Dorsolateral prefrontal cortex (tissue), 122 donors: ENCODE measurements at places on chromosomes 7 and 10. TPM values are rescaled to one million over a fixed set of nuclear protein-coding genes. Genes with fewer than 3 reads are reported as not detected.

SORBS1 gene
- total RNA-seq: 346 TPM

- DNase-seq: no peak
These were observed 24.3 kb downstream of the KIF5B start for GRCh38 chr10:32031920-32032319.

HOXA7 gene
- total RNA-seq: not detected

OR2A42 gene
- not detected for total RNA-seq

- no peak for DNase-seq
These were observed 3.1 kb downstream of the PLAU start for GRCh38 chr10:73914036-73914435.

- DNase-seq: no peak
These were observed 314.4 kb upstream of the BMPER start for GRCh38 chr7:33590916-33591315.

DNA sequence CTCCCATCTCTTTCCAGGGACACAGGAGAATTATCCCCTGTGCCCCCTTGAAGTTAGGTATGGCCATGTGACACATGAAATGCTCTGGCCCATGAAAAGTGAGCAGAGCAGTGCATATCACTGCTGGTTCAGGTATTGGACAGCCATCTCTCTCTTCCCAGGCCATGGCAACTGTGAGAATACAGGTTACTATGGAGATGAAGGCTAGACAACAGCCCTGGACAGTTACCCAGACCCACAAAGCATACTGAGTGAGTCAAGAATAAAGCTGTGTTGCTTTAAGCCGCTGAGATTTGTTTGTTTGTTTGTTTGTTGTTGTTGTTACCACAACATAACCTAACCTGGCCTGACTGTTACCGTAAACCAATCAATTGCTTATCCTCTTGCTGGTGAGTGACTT is 722.3 kb downstream of the KCNMA1 start:
- DNase-seq: no peak

GRCh38 chr7:100895701-100895955 is at the start of gene ACHE:
Gene ACHE, minus strand, starts transcription at chr7:100895888. Its CDS starts 1,656 bp downstream, at chr7:100894232.
- DNase-seq: no peak

PHYHIPL gene
- 149 TPM for total RNA-seq

DNA sequence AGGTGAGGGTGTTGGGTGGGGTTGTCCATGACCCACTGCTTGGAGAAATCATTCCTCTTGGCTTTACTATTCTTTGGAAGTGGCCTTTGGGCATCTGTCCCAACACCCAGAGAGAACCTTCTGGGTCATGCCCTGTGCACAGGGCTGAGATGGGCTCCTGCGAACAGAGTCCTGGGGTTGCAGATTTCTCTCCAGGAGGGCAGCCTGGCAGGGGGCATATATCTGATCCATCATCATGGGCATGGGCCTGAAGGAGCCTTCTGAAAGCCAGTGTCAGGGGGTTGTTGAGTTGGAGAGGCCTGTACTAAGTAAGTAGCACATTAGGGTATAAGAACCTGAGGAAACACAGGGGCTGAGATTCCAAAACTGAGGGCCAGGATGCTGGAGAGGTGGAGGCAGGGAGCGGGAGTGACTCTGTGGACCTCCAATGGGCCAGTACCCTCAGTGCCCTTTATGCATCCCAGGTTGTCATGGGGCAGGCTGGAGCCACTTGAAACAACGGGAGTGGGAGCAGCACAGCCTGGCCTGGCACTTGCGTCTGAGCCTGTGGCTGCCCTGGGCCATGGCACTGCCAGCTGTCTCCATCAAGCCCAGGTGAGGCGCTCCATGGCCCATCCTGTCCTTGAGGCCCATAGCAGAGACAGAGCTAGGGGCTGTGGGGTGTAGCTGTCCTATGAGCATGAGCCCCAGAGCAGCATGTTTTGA is 203.7 kb downstream of the GRID1 start:
- peak; percentile 33 for DNase-seq

DNA sequence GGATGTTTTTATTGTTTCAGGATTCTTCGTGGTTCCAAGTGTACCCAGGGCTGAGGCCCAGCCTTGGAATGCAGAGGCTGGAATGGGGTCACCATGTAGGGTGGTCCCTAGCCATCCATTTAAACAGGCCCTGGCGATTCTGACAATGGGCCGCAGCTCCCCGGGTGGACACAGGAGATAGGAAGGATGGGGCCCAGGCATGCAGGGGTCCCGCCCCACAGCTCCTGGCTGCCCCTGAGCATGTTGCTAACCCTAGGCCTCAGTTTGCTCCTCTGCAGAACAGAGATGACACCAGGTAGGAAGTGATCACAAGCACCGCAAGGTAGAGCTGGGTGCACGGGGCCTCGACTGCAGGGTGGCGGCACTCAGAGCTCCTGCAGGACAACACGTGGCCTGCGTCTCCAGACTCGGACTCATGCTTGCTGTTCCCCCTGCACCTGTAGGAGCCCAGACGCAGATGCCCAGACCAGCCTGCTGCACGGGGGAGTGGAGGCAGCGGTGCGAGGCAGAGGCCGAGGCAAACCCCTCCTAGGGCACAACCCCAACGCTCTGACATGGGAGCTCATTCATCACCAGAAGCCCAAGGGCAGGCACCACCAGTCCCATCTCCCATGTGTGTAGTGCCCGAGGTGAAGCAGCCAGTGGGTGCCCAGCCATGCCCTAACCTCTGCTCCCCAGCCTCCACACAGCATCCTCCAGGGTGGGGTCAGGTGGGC is 25.5 kb downstream of the VIPR2 start:
- no peak for DNase-seq

DNA sequence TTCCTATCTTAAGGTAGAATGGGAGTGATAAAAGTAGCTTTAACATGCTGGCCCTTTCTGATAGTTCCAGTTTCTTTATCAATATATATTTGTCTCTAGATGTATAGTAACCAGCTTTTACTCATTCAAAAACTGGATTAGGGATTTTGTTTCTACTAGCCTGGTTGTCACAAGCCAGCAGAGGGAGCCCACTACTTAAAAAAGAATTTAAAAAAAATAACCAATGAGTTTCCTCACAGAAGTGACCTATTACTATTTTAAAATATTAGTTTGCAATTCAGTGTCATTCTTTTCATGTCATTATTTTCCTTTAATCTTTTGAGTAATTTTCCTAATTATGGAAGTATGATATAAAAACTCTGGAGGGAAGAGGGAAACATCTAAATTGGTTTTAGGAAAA is 142.1 kb downstream of the PHTF2 start:
- DNase-seq: no peak

PRPS1L1 gene
- not detected for total RNA-seq

- DNase-seq: no peak
These were observed 218.4 kb upstream of the ZNF32 start for GRCh38 chr10:43867113-43867512.

PAX4 gene
- not detected for total RNA-seq

GRCh38 chr10:77881636-77882035 is 44.9 kb downstream of the DLG5 start:
- DNase-seq: no peak

DNA sequence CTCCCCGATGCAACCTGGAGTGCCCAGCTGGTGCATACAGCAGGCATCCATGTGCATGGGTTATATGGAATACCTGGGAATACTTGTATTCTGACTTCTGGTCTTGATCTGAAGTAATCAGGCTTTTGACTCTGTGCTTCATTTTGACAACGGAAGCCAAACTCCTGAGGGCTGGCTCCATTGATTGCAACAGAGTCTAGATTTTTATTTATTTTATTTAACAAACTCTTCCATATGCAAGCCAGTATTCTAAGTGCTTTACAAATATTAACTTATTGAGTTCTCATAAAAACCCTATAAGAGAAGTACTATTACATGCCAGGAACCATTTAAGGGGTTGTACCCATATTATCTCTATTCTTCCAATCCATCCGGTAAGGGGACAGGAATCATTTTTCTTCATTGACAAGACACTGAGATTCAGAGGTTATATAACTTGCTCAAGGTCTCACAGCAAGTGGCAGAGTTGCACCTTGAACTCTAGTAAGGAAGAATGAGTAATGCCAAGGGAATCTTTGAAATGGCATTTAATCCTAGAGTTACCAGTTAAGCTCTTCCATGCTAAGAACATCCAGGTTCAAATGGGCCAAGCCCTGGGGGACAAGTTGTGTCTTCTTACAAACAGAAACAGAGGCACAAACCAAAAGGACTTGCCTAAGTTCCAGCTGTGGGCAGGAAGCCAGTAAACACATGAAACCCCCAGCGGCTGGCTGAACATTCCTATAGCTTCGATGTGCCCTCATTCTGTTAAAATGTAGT is 241.0 kb downstream of the WDR11 start:
- DNase-seq: no peak

DNA sequence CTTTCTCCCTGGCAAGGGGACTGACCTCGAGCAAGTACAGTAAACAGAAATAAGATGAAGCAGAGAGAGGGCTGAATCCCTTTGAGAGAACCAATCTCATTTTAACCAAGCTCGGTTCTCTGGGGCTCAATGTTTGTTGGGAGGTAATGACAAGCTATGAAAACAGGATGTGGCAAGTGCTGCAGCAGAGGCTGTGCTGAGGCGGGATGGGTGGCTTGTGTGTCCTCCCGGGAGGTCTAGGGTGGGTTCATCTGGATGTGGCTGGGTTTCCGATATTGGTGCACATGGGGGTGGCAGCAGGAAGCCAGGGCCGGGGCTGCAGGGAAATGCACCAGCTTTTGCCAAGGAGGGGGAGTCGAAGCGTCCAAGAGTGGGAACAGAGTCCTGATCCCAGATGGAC is 84.5 kb downstream of the AOAH start:
- no peak for DNase-seq

DNA sequence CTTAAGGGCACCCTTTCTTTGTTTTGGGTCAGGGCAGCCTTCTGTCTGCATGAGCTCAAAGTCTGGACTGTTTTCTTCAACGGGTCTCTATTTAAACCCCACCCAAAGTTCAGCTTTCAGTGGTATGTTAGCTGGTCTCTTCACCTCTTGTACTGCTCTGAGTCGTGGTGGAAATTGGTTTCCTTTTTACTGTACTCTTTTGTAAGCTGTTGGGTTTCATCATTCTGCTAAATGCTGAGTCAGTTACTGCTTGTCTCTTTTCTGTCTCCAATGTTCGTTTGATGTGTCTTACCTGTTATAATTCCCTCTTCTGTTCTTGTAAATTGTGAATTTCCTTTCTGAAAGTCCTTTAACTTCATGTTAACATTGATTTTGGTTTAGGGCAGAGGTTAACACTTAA is 64.1 kb upstream of the MALRD1 start:
- no peak for DNase-seq

GRCh38 chr10:6176691-6177231 is 26.0 kb upstream of the PFKFB3 start:
- no peak for DNase-seq

GRCh38 chr10:80132299-80133139 is at the start of gene PLAC9:
Gene PLAC9, plus strand, starts transcription at chr10:80132730. Its CDS starts 33 bp downstream, at chr10:80132763.
- DNase-seq: no peak

GRCh38 chr10:24344695-24345463 is 135.9 kb downstream of the KIAA1217 start:
- DNase-seq: no peak

DNA sequence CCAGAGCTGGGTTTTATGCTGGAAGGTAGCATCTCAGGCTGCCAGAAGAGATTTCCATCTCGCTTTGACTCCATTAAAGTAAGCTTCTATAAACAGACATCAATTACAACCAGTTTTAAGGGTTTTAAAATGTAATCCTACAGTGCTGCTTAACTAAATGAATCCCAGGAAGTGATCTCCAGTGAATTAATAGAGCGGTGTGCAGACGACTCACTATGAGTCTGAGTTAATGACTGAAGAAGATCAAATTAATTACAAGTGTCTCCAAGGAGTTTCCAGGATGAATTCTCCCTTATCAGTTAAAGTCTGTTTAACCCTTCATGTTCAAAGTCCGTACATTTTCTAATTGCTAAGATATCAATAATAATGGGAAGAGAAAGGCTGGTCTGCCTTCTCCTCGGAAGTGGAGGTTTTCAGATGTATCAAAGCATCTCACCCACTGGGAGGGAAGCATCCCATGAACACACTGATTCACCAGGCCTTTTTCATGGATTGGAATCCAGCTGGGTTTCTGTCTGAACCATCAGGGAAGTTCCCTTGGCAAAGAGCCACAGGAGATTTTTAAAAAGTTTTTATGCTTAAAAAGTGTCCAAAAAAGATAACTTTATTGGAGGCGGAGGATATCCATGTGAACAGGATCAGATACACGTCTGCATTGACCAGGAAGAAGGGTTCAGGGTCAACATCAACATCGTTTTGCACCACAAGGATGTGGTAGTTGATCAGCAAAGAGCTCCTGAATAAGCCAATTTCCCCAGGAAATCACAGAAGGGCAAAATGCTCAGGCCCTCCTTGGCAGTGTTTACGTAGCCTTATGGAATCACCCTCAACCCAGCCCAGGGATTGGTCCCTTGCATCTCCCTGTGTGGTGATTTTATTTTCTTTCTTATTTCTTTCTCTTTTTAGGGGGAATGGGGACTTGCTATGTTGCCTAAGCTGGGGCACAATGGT is 288.2 kb downstream of the POU6F2 start:
- DNase-seq: no peak

- DNase-seq: peak; percentile 18
These were observed 24.1 kb upstream of the TRIM8 start for GRCh38 chr10:102620138-102620590.

PON1 gene
- not detected for total RNA-seq

NOD1 gene
- total RNA-seq: 10.7 TPM

ASZ1 gene
- not detected for total RNA-seq

GRCh38 chr7:24705461-24705954 is 51.8 kb downstream of the GSDME start:
- no peak for DNase-seq

- no peak for DNase-seq
These were observed 6.1 kb downstream of the DBF4 start for GRCh38 chr7:87882151-87882937.

- no peak for DNase-seq
These were observed 189.5 kb upstream of the MYO3A start for GRCh38 chr10:25744574-25744973.

DNA sequence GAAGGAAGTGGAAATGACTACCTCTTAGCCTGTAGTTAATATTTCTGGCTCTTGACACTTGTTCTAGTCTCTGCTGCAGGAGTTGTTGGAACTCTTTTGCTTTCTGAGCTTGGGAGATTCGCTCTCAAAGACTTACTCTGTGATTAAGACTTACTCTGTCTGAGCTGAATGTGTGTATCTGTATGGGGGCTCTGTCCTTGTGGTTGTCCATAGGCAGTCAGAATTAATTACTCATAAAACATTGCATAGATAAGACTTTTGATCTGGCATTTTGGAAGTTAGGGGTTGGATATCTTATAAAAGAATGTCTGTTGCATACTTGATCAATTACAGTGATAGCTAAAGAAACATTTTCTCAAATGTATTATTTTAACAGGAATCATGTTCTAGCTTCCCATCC is 199.2 kb upstream of the KIAA1217 start:
- no peak for DNase-seq

- DNase-seq: no peak
These were observed 6.4 kb upstream of the MSS51 start for GRCh38 chr10:73439605-73440312.
